ENCODE measurements at places on chromosomes 7 and 10.

GRCh38 chr7:83947260-83947659 lies 247.3 kb downstream of the SEMA3A start:
- DNase-seq, result no peak

GRCh38 chr10:118892255-118892654 lies 137.3 kb upstream of the NANOS1 start:
- DNase-seq, result no peak

DNA sequence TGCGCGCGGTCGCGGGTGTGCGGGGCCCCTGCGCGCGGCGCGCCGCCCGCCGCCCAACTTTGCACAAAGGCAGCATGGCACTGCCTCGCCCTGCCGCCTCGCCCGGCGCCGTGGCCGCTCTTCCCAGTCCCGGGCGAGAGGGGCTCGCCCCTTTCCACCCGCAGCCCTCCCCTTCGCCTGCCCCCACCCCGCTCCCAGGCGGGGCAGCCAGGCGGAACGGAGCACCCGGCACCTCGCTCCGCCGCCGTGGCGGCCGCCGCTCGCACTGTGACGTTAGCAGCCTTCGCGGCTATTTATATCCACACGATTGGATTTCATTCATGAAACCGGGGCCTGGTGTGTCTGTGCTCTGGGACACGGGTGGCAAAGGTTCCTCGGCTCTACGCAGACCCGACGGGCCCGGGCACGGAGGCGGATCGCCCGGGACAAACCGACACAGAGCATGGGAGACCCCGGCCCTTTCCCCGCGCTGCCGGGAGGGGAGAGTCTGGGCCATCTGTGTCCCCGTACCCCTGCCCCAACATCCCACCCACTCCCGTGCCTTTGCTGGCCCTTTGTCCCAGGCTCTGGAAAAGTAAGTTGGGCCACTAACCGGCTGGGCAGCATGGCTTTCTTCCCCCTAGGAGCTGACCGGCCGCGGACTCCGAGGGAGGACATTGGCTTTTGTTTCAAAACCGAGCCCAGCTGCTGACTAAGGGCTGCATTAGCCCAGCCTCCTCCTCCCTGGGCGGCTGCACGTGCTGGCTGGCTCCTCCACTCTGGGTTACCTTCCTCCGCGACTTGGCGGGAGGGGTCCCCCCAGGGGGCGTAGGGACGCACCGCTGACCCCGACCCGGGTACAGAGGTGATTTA lies at the start of gene RHOBTB1:
Gene RHOBTB1 (minus strand): TSS at position 128 of the 852 bp plus-strand sequence. CDS start 32,643 bp downstream, outside the sequence.
- DNase-seq, result peak; percentile 88

GRCh38 chr10:7567911-7568620 lies 98.7 kb downstream of the ITIH5 start:
- DNase-seq, result no peak

- DNase-seq, result no peak
Observed at GRCh38 chr7:100887516-100888290, 1.8 kb downstream of the UFSP1 start.

GRCh38 chr10:96712662-96713271 lies 7.5 kb downstream of the PIK3AP1 start:
- DNase-seq, result no peak

GRCh38 chr10:69220507-69220906 lies 375 bp downstream of the HKDC1 start:
- no peak for DNase-seq

Data from skin of body (tissue), 3 donors.